Activated CD4-positive, alpha-beta T cell treated with anti-CD3 and anti-CD28 coated beads for 48 hours (primary cell): ENCODE measurements at places on chromosomes 1 and 21.

- no peak for DNase-seq
These were observed 62.1 kb upstream of the CNTN2 start for GRCh38 chr1:204980840-204981405.

DNA sequence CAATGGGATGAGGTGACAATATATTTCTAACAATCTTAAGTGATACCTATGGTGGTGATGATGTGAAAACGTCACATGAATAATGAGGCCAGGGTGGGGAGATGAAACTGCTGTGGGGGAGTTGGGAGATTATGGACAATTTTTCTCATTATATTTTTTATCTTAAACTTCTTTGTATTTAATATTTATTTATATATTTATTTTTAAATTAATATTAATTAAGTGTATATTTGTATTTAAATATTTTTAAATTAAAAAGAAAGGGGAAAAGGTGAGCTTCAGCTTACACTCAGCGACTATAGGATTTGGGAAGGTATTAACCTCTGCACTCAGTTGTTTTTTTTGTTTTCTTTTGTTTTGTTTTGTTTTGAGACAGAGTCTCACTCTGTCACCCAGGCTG is 158.7 kb downstream of the PSMG1 start:
- no peak for DNase-seq

- no peak for DNase-seq
These were observed 116.9 kb upstream of the TIAM1 start for GRCh38 chr21:31460980-31461379.

GRCh38 chr1:182129398-182129797 is 67.9 kb upstream of the ZNF648 start:
- no peak for DNase-seq

GRCh38 chr1:91768786-91769725 is 116.9 kb downstream of the TGFBR3 start:
- no peak for DNase-seq

DNA sequence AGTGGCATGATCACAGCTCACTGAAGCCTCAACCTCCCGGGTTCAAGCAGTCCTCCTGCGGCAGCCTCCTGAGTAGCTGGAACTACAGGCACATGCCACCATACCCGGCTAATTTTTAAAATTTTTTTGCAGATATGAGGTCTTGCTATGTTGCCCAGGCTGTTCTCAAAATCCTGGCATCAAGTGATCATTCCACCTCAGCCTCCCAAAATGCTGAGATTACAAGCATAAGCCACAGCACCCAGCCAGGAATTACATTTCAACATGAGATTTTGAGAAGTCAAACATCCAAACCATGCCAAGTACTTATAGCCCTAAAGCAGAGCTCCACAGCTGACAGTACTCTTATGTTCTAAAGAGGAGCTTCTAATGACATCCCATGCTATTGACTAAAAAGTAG is 200.1 kb downstream of the FCRL5 start:
- no peak for DNase-seq

- no peak for DNase-seq
These were observed 67.9 kb upstream of the ZBTB40 start for GRCh38 chr1:22383526-22384294.

GRCh38 chr1:51442198-51442597 is 76.9 kb downstream of the EPS15 start:
- DNase-seq, result no peak

DNA sequence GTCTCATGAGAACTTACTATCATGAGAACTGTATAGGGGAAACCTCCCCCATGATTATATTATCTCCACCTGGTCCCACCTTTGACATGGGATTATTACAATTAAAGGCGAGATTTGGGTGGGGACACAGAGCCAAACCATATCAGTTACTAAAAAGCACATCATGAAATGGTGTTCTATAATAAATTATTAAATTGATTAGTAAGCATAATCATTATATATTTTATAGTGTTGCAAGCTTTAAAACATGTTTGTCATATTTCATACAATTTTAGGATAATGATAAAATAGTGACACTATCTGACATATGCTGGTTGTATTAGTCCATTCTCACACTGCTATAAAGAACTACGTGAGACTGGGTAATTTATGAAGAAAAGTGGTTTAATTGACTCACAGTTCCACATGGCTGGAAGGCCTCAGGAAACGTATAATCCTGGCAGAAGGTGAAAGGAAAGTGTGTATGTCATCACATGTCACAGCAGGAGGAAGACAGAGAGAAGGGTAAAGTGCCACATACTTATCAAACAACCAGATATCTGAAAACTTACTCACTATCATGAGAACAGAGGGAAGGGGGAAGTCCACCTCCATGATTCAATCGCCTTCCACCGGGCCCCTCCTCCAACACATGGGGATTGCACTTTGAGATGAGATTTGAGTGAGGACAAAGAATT is 539.2 kb upstream of the OLFM3 start:
- no peak for DNase-seq

GRCh38 chr1:26190373-26190987 is at the start of gene CATSPER4:
TSS of gene CATSPER4 (plus strand) at chr1:26190602. CDS start at chr1:26190628, 26 bp downstream.
- DNase-seq, result no peak

GRCh38 chr1:192702212-192702902 is 66.4 kb downstream of the RGS13 start:
- DNase-seq, result no peak

GRCh38 chr1:74012583-74012982 is 185.4 kb downstream of the LRRIQ3 start:
- DNase-seq, result no peak

GRCh38 chr1:93844262-93845045 is 34.6 kb downstream of the DNTTIP2 start:
- DNase-seq, result peak; percentile 34

DNA sequence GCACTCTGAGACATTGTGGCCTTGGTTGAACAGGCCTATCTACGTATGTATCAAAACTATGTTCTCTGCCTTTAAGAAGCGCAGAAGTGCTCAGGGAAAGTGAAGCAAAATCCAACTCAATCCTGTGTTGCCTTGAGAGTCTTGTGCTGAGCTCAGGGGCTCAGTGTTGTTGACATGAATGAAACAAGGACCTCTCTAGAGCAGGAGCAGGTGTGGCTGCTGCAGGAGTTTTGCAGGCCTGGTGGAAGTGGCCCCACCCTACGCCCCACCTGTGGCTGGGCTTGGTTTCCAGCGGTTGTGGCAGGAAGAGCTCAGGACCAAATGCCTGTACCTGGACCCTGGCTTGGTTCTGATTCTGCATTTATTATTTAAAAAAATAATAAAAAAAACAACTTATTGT is 20.9 kb downstream of the CA6 start:
- DNase-seq, result no peak

DNA sequence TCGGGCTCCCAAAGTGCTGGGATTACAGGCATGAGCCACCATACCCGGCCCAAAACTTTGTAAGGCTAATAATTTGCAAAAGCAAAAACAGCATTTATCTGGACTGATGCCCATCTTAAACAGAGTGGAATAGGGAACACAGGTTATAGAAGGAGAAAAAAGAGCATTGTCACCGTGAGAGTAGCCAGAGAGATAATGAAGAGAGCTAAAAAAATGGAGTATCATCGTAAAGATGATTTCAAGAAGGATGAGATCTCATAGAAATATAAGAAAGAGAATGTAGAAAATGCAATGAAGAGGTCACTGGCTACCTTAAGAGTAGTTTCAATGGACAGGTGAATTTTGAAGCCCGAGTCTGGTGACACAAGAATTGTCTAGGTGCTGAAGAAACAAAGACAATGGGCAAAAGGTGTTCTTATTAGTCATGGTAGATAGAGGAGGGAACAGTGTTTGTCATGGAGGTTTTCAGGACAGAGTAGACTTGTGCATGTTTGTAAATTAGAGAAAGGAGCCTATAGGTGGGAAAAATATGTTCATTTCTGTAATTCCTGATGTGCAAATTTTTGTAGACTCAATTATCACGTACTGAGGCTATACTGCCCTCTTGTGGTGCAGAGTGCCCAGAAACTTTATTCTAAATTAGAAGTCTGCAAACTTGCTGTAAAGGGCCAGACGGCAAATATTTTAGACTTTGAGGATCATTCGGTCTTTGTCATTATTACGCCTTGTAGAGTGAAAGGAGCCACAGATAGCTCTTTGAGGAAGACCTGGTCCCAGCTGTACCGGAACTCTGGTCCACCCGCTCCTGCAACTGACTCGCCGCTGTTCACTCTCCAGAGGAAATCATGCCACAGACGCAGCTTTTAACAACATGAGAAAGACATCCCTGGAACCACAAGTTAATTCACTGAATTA is 8.1 kb upstream of the TMEM183A start:
- peak; percentile 73 for DNase-seq

GRCh38 chr1:42924851-42925760 is 33.6 kb downstream of the SLC2A1 start:
- no peak for DNase-seq

DNA sequence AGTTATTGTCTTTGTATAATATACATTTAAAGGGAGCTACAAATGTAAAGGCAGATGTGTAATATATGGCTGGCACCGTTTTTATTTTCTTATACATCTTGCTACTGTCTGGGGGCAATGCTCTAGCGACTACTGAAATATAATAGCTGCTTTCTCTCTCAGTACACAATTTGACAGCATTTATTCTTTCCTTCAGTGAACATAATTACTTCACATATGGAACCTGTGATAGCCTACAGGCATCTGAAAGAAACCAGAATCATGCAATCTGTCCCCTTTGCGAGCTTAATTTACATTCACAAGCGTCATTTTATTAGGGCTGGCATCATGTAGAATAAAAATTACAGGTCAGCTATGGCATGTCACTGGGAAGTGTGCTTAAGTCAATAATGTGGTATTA is 557.5 kb upstream of the PTBP2 start:
- DNase-seq, result no peak

GRCh38 chr1:189616893-189617292 is 860.8 kb downstream of the BRINP3 start:
- DNase-seq, result no peak

- peak; percentile 23 for DNase-seq
These were observed 21.0 kb upstream of the CXADR start for GRCh38 chr21:17491716-17492414.

DNA sequence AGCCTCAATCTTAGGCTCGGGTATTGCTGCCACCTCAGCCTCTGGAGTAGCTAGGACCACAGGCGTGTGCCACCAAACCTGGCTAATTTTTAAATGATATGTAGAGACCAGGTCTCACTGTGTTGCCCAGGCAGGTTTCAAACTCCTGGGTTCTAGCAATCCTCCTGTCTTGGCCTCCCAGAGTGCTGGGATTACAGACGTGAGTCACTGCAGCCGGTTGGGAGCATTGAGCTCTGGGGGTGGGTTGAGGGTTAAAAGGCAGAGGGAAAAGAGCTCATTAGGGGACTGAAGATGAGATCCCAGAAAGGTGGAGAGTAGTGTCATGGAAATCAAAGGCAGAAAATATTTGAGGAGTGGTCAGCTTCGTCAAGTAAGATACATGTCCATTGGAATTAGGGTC is 7.1 kb downstream of the RAD54L start:
- DNase-seq, result no peak

GRCh38 chr1:224170748-224171478 is 12.1 kb upstream of the DEGS1 start:
- DNase-seq, result peak; percentile 31

DNA sequence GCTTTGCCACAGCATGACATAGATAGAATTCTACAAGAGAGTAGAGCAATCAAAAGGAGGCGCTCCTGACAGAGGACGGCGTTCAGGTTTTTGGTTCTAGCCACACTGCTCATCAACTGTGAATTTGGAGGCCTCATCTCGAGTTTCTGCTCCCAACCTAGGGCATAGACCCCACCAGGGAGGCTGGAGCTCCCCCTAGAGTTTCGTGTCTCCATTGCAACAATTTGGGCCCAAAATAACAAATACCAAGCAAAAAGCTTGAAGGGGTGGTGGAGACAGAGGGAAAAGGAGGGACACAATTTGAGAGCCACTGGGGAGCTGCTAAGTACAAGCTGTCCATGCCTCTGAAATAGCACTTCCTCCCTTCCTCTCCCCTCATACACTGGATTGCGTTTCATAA is 297.0 kb downstream of the GPATCH2 start:
- peak; percentile 10 for DNase-seq

- no peak for DNase-seq
These were observed 574.0 kb downstream of the LRRIQ3 start for GRCh38 chr1:73623946-73624345.

- no peak for DNase-seq
These were observed 5.4 kb downstream of the VPS45 start for GRCh38 chr1:150072959-150073358.

- DNase-seq, result no peak
These were observed 4.7 kb upstream of the PSMB2 start for GRCh38 chr1:35646043-35646442.

GRCh38 chr1:160664573-160665051 is 17.8 kb upstream of the SLAMF1 start:
- DNase-seq, result peak; percentile 51

DNA sequence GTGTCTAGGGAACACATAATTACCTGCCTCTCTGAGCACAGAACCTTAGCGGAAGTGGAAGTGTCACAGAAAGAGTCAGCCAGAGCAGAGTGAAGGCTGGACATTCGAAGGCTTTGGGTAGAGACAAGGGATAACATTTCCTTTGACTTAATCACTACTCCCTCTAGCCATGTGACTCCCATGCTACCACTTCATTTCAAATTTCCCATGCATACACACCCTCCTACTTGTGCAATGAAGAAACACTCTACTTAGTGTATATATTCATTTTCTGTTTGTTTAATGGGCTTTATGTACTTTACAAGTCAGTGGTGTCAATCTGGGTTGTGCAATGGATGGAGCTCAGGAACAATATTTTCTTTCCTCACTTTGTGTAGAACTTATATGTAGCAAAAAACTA is 6.9 kb downstream of the ANKRD35 start:
- DNase-seq, result no peak

DNA sequence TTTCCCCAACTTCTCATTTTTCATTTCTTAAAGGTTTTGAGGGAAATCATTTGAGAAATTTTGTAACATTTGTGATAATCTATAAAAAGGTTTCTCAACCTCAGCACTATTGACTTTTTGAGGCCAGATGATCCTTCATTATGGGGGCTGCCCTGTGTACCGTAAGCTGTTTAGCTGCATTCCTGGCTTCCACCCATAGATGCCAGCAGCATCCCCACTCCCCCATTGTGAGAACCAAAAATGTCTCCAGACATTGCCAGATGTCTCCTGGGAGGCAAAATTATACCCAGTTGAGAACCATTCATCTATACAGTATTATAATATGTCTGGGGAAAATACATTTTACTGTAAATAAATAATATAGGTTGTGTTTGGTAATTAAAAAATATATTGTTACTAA is 146.0 kb downstream of the PBX1 start:
- DNase-seq, result no peak

- no peak for DNase-seq
These were observed 235.0 kb upstream of the JUN start for GRCh38 chr1:59018860-59019259.

DNA sequence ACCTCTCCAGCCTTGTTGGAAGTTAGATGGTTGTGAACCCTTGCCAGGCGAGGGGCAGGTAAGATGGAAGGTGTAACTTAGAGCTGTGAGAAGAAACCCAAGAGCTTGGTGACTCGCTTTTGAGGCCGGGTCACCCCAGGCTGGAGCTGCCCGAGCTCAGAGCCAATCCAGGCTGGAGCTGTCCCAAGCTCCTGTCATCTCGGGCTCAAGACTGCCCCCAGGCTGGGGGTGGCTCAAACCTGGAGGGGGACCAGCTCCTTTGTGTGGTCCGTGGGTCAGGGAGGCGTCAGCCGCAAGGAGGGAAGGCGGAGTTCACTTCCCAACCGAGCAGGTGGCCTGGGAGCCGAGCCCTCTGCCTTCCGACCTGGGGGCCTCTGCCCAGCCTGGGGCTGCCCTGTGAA is 2.0 kb downstream of the HUNK start:
- no peak for DNase-seq

- no peak for DNase-seq
These were observed 49.5 kb downstream of the FGGY start for GRCh38 chr1:59346429-59346828.

GRCh38 chr1:112712191-112712590 is 2.9 kb downstream of the PPM1J start:
- no peak for DNase-seq
